ENCODE measurements at places on chromosomes 1 and 21. TPM values are rescaled to one million over a fixed set of nuclear protein-coding genes. Genes with fewer than 3 reads are reported as not detected.

The PTGFRN gene
- total RNA-seq = 42.9 TPM

The PLEKHA6 gene
- 71.5 TPM for total RNA-seq

GRCh38 chr1:232973652-232974611, 23.5 kb downstream of the NTPCR start:
- peaks cover 67% of the 10 kb centered on the region for H3K36me3 ChIP-seq
- no peak overlapping the region for H3K4me3 ChIP-seq
- H3K27ac ChIP-seq = no peak overlapping the region
- H3K27me3 ChIP-seq = no peaks in the 10 kb centered on the region

- DNase-seq = no peak
- no peak overlapping the region for H3K4me3 ChIP-seq
- H3K27me3 ChIP-seq = peaks cover 11% of the 10 kb centered on the region
- H3K36me3 ChIP-seq = no peaks in the 10 kb centered on the region
- H3K4me1 ChIP-seq = peaks cover 3% of the 10 kb centered on the region
Measured at GRCh38 chr1:93734999-93735398, 53.4 kb upstream of the BCAR3 start.

GRCh38 chr1:25642574-25643108, 26.1 kb downstream of the MAN1C1 start:
- no peak overlapping the region for H3K4me3 ChIP-seq
- H3K27me3 ChIP-seq = peaks cover 30% of the 10 kb centered on the region
- no peak overlapping the region for H3K27ac ChIP-seq
- peaks cover 2% of the 10 kb centered on the region for H3K4me1 ChIP-seq

The EFNA1 gene
- 22.2 TPM for total RNA-seq

DNA sequence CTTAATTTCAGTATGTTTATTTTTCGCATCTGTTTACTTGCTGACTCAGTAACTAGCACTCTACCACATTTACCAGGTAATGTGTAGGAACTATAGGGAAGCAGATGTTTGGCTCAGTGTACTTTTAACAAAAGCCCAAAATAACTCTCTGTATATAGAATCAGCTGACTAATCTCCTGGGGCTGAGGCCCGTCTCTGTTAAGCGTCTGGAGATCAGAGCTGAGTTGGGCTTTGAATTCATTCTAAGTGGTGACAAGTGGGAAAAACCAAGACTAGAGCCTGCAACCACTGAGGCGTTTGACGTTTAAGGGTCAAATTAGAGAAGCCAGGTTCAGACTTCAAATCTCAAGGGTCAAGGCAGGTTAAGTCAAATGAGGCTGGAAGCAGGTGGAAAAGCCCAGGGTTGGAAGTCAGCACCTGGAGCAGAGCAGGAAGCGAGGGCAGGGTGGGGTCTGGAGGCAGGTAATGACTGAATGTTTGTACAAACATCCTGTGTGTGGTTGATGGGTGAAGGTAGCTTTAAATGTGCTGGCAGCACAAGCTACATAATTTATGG, 56.8 kb upstream of the LYST start:
- H3K36me3 ChIP-seq = no peaks in the 10 kb centered on the region
- no peak overlapping the region for H3K4me3 ChIP-seq
- no peaks in the 10 kb centered on the region for H3K27me3 ChIP-seq

DNA sequence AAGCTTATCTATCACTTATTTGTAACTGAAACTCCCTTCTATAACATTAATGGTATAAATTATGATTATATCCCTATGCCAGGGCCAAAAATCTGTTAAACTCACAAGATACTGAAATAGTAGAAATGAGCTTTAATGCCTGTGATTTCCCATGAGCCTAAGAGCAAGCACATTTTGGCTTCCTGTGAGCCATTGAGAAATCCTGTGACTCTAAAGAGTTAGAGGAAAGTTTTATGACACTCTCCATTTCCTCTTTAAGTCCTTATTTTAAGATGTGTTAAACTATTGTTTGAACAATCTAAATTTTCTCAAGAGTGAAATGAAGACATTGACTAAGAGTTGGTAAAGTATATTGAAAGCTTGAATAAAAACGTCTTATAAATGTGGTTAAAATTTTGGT, 45.6 kb downstream of the SUCO start:
- H3K36me3 ChIP-seq = peaks cover 26% of the 10 kb centered on the region
- H3K27me3 ChIP-seq = no peaks in the 10 kb centered on the region
- H3K4me1 ChIP-seq = peaks cover 11% of the 10 kb centered on the region
- H3K4me3 ChIP-seq = no peak overlapping the region

GRCh38 chr1:184971522-184972265, 2.6 kb downstream of the NIBAN1 start:
- no peaks in the 10 kb centered on the region for H3K36me3 ChIP-seq
- H3K27ac ChIP-seq = no peak overlapping the region
- H3K4me1 ChIP-seq = peaks cover 32% of the 10 kb centered on the region
- DNase-seq = no peak
- no peak overlapping the region for H3K4me3 ChIP-seq

- H3K4me1 ChIP-seq = peaks cover 15% of the 10 kb centered on the region
- H3K4me3 ChIP-seq = no peak overlapping the region
- peaks cover 2% of the 10 kb centered on the region for H3K36me3 ChIP-seq
- H3K27me3 ChIP-seq = peaks cover 4% of the 10 kb centered on the region
- H3K27ac ChIP-seq = no peak overlapping the region
Measured at GRCh38 chr21:43922949-43923348, 57.9 kb downstream of the AGPAT3 start.

DNA sequence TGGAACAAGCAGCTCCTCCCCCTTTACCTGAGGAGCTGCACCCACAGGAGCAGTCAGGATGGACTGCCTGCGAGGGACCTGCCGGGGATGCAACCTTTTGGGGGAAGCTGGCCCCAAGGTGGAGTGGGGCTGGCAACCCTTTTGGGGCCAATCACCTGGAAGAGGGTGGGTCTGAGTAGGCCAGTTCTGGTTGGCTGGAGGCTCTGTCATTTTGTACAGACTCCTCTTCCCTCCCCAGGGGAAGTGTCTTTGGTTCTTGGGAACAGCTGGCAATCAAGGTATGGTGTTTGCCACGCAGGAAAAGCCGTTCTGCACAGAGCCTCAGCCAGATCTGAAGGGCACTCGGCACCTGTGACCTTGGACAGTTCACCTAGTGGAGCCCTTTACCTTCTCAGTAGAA, 280 bp upstream of the A3GALT2 start:
- DNase-seq = no peak
- H3K27me3 ChIP-seq = no peaks in the 10 kb centered on the region
- no peaks in the 10 kb centered on the region for H3K4me1 ChIP-seq
- no peak overlapping the region for H3K4me3 ChIP-seq

DNA sequence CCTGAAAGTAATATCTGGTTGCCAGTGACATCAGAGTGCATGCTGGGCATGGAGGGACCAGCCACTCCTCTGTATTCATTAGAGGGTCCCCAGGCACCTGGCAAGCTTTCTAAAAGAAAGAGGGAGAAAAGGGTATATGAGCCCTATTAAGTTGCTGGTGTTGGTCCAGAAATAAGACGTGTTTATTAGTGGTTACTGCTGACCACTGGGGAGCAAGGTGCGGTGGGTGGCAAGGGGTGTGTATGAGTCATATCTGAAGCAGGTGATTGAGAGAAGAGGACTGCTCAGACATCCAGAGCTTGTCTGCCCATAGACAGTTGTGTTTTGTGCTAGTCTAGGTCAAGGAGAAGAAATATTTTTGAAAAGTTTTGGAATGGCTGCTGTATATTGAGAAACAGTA, 298.1 kb downstream of the TM2D1 start:
- peaks cover 35% of the 10 kb centered on the region for H3K4me1 ChIP-seq
- H3K27me3 ChIP-seq = no peaks in the 10 kb centered on the region
- H3K4me3 ChIP-seq = no peak overlapping the region

The GJA9 gene
- total RNA-seq = not detected

GRCh38 chr1:41773144-41773591, 145.6 kb downstream of the HIVEP3 start:
- H3K4me3 ChIP-seq = no peak overlapping the region
- no peaks in the 10 kb centered on the region for H3K4me1 ChIP-seq
- no peak for DNase-seq
- H3K36me3 ChIP-seq = no peaks in the 10 kb centered on the region

DNA sequence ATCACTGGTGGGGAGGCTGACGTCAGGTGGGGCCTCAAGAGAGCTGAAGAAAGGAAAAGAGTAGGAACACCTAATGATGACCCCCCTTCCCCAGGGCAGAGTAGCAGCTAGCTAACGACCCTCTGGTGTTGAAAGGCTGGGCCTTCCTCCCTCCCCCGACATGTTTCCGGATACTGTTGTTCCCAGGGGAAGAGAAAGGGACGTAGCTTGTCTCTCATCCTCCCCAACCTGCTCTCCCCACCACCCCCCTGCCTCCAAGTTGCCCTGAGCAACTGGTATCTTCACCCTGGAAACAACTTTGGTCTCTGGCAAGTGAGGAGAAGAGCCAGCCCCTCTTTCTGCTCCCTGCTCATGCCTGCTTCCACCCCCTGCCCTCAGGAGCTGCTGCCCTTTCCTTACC, 2.4 kb downstream of the SEMA6C start:
- H3K4me1 ChIP-seq = peaks cover 10% of the 10 kb centered on the region
- peaks cover 16% of the 10 kb centered on the region for H3K27me3 ChIP-seq
- no peak overlapping the region for H3K27ac ChIP-seq

The ZNF695 gene
- 15.1 TPM for total RNA-seq

DNA sequence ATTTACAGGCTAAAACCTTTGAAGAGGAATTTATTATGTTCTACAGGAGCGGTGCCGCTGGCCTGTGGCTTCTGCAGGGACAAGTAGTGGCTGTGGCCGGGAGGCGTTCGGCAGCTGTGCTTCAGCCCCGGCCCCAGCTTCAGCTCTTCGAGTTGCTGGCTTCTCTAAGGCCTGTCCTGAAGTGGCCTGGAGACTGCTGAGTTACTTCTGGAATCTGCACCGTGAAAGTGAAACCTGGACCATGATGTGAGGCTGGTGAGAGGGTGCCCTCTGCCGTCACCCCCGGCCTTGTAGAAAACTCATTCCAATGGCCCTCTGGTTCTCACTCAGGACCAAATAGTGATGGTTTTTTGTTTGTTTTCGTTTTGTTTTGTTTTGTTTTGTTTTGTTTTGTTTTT, 48.1 kb downstream of the PRKCZ start:
- H3K27me3 ChIP-seq = no peaks in the 10 kb centered on the region
- DNase-seq = no peak
- peaks cover 5% of the 10 kb centered on the region for H3K4me1 ChIP-seq
- no peak overlapping the region for H3K4me3 ChIP-seq
- H3K36me3 ChIP-seq = peaks cover 18% of the 10 kb centered on the region

DNA sequence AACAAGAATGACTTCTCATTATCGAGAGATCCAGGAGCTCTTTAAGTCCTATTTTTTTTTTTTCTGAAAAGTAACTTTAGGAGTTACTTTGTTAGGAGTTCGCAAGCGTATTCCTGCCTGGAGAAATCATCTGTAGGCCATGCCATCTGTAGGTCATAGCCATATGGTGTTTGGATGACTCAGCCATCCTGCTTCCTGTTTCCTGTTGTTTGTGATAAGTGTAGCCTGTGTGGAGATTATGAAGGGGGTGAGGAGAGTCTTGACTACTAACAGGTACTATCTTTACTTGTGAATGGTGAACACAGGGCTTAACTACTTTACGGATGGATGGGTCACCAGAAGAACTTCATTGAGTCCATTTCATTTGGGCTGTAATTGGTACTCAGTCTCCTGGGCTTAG, 327.2 kb downstream of the PTPRU start:
- no peaks in the 10 kb centered on the region for H3K27me3 ChIP-seq
- H3K36me3 ChIP-seq = peaks cover 2% of the 10 kb centered on the region
- DNase-seq = no peak
- H3K27ac ChIP-seq = no peak overlapping the region
- no peak overlapping the region for H3K4me3 ChIP-seq
- no peaks in the 10 kb centered on the region for H3K4me1 ChIP-seq

The FOXO6 gene
- 2.8 TPM for total RNA-seq

GRCh38 chr1:93588955-93589354, 92.7 kb downstream of the BCAR3 start:
- H3K36me3 ChIP-seq = no peaks in the 10 kb centered on the region
- H3K27me3 ChIP-seq = no peaks in the 10 kb centered on the region
- peaks cover 44% of the 10 kb centered on the region for H3K4me1 ChIP-seq
- H3K27ac ChIP-seq = no peak overlapping the region

The DNMT3L gene
- not detected for total RNA-seq

DNA sequence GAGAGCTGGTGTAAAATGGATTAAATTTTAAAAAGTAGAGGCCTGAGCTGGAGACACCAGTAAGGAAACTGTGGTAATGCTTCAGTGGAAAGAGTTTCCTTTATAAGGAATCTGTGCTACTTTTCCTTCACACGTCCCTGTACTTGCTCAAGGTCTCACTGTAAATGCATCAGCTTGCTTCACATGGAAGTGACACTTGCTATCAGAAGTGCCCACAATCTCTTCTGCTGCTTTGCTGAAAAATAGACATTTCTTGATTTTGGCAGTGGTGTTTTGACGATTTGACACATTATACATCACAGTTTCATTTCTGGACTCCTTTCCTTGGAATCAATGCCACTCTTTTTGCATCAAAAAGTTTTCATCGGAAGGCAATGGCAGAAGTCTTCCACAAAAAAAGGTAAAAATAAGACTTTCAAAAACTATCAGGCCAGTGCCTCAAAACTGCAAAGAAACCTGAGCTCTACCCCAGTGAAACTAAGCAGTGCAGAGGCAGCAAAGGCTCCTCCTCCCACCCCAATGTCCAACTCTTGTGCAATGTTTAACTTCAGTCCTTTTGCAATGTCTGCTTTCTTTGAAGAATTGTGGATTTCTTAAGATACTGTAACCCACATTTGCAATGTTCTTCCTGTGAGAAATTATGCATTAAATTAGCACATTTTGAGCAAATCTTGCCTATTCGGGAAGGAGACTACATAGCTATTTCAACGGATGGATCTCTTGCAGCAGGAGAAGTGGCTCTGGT, 18.4 kb upstream of the TSPAN2 start:
- H3K36me3 ChIP-seq = no peaks in the 10 kb centered on the region
- no peak overlapping the region for H3K4me3 ChIP-seq
- H3K27me3 ChIP-seq = no peaks in the 10 kb centered on the region
- no peak overlapping the region for H3K27ac ChIP-seq
- peaks cover 1% of the 10 kb centered on the region for H3K4me1 ChIP-seq
- no peak for DNase-seq

DNA sequence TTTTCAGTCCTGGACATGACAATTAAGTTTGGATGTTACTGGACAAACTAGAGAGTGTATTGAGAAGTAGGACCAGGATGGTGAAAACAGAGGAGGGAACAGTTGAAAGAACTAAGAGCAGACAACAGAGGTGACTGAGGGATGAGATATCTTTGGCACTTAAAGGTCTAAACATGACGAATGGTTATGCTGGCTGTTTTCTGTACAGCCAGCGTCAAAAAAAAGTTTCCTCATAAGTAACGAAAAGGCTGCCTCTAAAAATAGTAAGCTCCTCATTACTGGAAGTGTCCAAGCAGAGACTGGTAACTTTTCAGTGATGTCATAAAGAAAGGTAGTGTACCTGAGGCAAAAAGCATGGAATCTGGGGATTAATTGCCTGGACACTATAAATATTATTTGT, 35.2 kb upstream of the AK4 start:
- no peaks in the 10 kb centered on the region for H3K27me3 ChIP-seq
- H3K27ac ChIP-seq = no peak overlapping the region
- no peak for DNase-seq
- no peak overlapping the region for H3K4me3 ChIP-seq
- no peaks in the 10 kb centered on the region for H3K36me3 ChIP-seq

- H3K4me3 ChIP-seq = no peak overlapping the region
- H3K4me1 ChIP-seq = peaks cover 17% of the 10 kb centered on the region
- H3K27me3 ChIP-seq = peaks cover 9% of the 10 kb centered on the region
Measured at GRCh38 chr1:159190441-159190840, 14.2 kb upstream of the ACKR1 start.

The ZMYM1 gene
- 34.1 TPM for total RNA-seq

The CELA3A gene
- total RNA-seq = 1.5 TPM

GRCh38 chr1:244843148-244843978, 7.9 kb downstream of the COX20 start:
- H3K27me3 ChIP-seq = no peaks in the 10 kb centered on the region
- H3K27ac ChIP-seq = peak overlapping the region; percentile 62
- no peak overlapping the region for H3K4me3 ChIP-seq
- DNase-seq = no peak
- peaks cover 30% of the 10 kb centered on the region for H3K36me3 ChIP-seq
